ENCODE measurements at places on chromosomes 11 and 22.
A peak's percentile ranks its signal among the peaks of the same experiment; 100 is the strongest.

- no peak for DNase-seq
Observed at GRCh38 chr11:26958702-26959049, 35.2 kb upstream of the FIBIN start.

DNA sequence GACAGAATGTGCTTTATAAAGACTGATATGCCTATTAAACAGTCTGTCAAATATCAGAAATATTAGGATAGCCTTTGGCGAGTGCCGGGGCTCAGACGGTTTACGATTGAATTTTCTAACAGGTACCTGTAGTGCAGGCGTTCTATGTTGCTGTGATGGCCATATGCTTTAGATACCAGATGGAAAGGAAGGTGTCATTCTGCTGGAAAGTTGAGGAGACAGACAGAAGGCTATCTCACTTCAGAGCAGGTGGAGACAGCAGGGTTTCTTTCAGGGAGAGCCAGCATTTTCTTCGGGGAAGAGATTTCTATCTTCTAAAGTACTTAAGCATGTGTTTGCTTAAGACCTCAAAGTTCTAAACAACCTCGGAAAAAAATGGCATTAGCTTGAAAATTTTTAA lies 415.4 kb downstream of the NTM start:
- no peak for DNase-seq

DNA sequence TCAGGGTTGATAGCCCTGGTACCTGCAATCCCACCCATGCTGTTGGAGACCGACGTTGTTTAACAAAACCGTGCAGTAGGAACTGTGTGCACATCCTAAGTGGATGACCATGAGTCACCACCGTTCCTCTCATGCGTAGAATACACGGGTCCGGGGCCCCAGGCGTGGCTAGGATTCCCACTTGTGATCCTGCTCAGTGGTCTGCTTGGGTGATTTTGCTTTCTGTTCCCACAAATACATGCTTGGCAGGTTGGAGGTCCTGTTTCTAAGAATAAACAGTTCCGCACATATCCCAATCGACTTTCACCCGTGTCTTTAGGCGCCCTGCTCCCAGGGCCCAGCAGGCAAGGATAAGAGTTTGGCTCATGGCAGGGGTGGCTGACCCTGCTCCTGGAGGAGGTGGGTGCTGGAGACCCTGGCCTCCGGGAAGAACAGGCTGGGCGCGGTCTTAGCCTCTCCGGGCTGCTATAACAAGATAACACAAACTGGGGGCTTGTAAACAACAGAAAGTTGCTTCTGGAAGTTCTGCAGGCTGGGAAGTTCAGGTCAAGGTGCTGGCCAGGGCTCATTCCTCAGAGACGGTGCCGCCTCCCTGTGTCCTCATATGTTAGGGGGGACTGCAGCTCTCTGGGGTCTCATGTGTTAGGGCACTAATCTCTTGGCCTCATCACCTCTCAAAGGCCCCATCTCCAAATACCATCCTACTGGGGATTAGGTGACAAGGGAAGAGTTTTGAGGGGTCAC lies 1028.3 kb downstream of the BRD1 start:
- DNase-seq = no peak

- DNase-seq = no peak
Observed at GRCh38 chr11:64535811-64536210, 55.2 kb upstream of the SLC22A12 start.

DNA sequence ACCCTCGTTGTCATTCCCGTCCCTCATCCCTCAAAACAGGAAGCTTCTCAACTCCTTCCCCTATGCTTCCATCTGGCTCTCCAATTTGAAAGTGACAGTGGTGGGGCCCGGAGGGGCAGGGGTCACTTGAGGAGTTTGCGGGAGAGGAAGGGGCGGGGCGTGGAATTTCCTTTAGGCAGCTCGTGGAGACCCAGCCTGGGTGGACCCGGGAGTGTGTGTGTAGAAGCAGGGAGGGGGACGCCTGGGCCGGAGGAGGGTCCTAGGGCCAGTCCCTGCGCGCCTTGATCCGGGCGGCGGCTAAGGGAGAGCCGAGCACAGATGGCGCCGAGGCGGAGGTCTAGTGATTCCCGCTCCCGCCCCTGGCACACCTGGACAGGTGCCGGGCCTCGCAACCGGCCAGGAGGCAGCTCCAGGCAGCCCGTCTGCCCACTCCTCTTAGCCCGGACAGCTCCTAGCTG lies 7.8 kb upstream of the PAX6 start:
- no peak for DNase-seq

GRCh38 chr22:37559901-37560607 lies at the start of gene CDC42EP1:
Gene CDC42EP1, plus strand, starts transcription at chr22:37560480. Its CDS starts 5,870 bp downstream, at chr22:37566350.
- DNase-seq = peak; percentile 84

- no peak for DNase-seq
Observed at GRCh38 chr11:108370990-108371389, 96.3 kb downstream of the C11orf65 start.

DNA sequence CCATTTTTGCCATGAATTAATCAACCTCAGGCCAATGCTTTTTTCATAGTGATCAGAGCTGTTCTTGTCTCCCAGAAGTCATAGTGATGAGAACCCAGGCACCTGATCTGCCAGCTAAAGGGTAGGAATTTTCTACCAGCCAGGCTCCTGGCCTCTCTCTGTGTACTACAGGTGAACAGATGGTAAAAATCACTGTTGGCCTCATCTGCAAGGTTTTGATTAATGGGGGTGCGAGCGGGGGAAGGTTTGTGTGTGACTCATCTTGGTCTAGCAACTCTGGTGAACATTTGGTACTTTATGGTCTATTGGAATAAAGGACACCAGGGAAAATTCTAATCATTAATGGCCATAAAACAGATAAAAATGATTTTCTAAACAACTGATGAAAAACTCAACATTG lies 14.4 kb upstream of the APOL4 start:
- DNase-seq = no peak

GRCh38 chr11:125842321-125842948 lies 9.3 kb downstream of the PATE4 start:
- no peak for DNase-seq

DNA sequence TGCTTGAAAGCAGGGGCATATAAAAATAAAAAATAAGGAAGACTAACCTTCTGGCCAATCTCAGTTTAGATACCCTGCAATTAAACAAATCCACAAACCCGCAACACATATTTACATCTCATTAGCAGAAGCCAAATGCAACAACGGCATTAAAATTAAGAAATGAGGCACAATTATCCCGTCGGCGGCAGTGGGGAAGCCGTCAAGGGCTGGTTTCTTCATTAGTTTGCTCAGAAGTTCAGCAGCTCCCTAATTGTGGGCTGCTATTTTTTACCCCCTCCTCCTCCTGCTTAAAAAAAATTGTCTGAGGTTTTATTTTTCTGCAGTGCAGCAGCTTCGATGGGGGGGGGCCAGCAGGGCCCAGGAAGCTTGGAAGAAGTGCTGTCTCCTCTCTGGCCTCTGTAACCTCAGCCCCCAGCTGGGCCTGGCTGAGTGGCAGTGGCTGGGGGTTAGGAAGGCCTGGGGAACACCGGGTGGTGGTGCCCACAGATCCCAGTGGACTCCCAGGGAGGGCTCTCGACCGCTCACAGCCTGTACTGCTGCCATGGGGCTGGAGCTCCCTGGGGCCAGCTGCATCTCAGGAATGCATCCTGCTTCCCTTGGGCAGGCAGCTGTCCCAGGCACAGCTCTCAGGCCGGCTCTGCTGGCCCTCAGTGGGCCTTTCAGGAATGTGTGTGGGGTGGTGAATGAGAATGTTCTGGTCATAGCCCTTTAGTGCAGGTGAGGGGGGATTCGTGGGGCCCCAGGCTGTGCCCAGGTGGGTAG lies 148.7 kb upstream of the B3GAT1 start:
- no peak for DNase-seq

- no peak for DNase-seq
Observed at GRCh38 chr11:6733326-6734275, 38.2 kb downstream of the OR2AG2 start.

DNA sequence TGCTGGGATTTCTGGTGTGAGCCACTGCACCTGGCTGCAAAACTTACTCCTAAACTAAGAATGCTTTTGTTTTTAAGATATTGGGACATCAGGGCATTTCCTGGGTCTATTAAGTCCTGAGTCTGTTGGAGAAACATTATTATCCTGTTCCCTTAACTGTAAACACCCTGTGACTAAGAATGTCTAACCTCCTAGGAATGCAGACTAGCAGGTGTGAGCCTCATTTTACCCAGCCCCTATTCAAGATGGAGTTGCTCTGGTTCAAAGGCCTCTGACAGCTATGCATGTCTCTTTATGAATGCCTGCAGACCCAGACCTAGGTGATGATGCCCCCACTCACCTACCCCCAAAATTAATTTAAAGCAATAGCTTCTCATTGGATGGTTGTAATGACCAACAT lies 46.2 kb downstream of the DEPDC5 start:
- DNase-seq = no peak

DNA sequence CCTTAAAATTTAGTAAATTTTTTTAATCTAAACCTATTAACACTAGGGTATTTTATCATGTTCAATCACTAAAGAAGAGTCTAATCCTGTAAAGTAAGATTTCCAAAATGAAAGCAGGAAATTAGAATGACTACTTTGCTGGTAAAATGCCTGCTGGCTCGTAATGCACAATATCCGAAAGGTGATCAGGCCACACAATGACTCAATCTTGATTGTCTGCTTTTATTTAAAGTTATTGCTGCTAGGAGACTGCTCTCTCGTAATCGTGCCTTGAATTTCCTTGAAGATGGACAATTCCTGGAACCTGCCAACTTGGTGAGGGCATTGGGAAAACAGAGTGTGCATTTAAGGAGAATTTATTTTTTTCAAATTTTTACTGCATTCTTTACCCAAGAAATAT lies 1786.5 kb upstream of the RAG2 start:
- no peak for DNase-seq

- DNase-seq = no peak
Observed at GRCh38 chr22:48417225-48418070, 1410.2 kb downstream of the BRD1 start.

DNA sequence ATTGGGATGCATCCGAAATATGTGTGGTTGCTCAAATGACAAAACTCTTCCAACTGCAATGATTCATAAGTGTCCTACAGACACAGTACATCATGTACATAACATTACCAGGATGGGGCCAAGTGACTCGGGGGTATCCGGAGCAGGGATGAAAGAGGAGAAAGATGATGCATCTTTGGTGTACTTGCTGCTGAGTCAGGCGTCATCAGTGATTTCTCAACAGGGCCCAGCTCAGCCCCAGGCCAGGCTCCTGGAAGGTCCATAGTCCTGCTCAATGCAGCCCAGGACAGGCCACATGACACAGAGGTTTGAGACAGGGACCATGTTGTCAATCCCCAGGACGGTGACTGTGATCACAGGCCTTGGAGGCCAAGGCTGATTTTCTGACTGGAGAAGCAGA lies 59.3 kb downstream of the GGTLC2 start:
- DNase-seq = peak; percentile 62

GRCh38 chr22:46090036-46090591 lies 60.2 kb upstream of the PPARA start:
- DNase-seq = no peak

DNA sequence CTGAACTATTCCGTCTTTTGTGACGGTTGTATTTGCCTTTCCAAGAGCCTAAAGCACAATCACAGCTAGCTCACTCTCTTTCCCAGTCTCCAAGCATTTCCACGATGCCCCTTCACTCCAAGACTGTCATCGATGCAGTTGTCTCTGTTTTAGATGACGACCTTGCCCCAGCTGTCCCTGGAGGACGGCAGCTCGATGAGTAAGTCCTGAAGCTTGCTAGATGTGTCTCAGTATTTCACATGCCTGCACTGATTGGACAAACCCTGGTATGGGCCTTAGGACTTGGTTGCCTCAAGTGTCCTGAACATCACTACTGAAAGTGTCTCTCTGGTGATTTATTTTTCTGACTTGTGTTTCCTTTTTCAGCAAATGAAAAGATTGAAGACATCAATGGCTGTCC lies 129.9 kb downstream of the NAV2 start:
- DNase-seq = no peak

DNA sequence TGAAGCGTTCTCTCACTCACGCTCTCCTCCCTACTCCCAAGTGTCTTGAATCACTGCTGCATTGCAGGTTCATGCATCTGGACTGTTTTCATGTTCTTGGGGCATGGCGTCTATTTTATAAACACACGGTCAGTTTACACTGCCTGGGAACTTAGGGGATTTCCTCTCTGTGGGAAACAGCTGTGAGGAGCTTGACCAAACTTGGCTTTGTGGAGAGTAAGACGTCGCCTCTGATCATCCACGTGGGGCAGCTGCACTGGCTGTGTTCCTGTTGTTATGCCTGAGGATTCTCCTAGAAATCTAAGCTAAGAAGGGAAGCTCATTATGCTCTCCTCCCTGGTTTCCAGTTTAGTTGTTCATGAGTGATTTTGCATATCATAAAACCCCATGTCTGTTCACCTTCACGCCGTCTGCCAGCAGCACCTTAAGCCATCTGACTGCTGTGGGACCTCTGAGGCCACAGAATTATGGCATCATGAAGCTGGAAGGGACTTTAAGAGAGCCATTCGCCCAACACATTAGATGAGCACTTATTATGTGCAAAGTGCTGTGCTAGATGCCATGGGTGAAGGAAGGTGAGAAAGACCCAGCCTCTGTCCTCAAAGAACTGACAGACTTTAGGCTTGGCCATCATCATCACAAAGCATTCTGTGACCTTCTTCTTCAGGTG lies 38.8 kb upstream of the POU2AF1 start:
- DNase-seq = peak; percentile 94

DNA sequence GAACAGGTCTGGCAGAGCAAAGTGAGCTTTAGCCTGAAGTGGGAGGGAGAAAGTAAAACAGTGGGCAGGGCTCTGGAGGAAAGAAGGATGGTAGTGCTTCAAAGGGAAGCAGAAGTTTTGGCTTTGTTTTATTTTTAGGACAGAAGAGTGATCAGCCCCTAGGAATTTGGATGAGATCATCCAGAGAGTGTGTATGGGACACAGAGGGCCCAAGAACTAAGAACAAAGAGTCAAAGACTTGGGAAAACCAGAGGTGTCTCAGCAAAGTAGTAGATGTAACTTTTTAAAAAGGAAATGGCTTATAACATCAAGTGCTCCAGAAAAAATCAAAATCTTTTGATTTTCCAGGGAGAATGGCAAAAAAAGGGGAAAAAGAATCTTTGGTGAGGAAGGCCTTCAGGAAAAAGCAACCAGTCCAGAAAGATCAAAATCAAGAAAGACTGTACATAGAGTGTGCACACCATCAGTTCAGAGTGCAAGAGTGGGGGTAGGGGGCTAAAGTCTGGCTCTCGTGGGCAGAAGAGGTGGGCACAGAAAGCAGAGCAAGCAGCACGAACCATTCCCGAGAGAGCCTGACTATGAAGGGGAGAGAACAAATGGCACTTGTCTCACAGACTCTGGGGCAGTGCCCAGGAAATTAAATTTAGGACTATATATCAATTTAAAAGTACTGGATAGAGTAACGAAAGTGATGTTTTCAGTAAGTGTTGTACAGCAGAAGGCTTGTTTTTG lies 30.0 kb downstream of the MAPK1 start:
- peak; percentile 83 for DNase-seq

DNA sequence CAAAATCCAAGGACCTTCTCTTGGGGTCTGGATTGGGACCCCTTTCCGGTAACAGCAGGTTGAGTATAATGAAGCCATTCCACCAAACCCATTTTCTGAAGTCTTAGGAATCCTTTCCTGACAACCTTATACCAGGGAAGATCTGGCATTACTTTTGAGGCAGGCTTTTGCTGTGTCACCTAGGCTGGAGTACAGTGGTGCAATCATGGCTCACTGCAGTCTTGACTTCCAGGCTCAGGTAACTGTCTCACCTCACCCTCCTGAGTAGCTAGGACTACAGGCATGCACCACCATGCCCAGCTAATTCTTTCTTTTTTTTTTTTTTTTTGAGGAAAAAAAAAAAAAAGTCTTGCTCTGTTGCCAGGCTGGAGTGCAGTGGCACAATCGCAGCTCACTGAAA lies 55.8 kb upstream of the TREH start:
- DNase-seq = no peak

Data from adipocyte (in vitro differentiated cells).